ENCODE measurements at places on chromosomes 6 and 20. TPM values are rescaled to one million over a fixed set of nuclear protein-coding genes. Genes with fewer than 3 reads are reported as not detected.

CNR1 gene
- not detected for total RNA-seq

PLG gene
- not detected for total RNA-seq

ISM1 gene
- 0.13 TPM for total RNA-seq

ESF1 gene
- total RNA-seq = 10.0 TPM

KHDC1L gene
- 2.1 TPM for total RNA-seq

C6orf89 gene
- total RNA-seq = 47.0 TPM

GTSF1L gene
- total RNA-seq = not detected

PNLDC1 gene
- total RNA-seq = not detected

MUC21 gene
- not detected for total RNA-seq

- no peak for DNase-seq
These were observed 14.4 kb downstream of the PREX1 start for GRCh38 chr20:48813446-48813747.

DNA sequence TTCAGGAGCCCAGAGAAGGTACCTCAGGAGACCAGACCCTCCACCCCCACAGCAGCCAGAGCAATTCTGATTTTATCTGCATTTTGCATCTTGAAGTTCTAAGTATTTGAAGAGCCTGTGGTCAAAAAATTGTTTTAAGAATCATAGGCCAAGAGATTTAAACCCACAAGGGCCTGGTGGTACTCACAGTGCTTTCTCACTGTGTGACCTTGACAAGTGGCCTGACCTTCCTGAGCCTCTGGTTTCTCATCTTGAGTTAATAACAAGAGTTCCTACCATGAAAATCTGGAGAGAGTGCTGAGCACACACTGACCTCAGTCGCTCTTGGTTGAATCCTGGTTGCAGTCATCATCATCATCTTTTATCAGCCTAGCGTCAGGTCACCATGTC lies 45.4 kb upstream of the ID1 start:
- DNase-seq = no peak

DNA sequence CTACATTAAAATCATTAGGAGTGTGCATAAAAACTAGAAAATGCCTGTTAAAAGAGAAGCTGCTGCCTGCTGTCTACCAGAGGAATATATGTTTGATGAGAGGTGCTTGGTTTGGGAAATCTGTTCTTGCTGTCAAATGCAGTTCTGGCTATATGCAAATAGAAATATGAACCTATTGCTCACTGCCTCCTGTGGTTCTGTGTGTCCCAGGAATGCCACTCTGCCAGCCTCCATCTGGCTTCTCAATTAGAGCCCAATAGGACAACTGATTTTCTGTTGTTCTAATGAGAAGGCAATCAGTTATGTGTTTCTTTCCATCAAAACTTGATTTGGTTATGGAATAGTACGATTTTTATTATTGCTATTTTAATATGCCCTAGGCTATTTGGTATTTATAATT lies 759.7 kb downstream of the HDGFL1 start:
- DNase-seq = no peak

DNA sequence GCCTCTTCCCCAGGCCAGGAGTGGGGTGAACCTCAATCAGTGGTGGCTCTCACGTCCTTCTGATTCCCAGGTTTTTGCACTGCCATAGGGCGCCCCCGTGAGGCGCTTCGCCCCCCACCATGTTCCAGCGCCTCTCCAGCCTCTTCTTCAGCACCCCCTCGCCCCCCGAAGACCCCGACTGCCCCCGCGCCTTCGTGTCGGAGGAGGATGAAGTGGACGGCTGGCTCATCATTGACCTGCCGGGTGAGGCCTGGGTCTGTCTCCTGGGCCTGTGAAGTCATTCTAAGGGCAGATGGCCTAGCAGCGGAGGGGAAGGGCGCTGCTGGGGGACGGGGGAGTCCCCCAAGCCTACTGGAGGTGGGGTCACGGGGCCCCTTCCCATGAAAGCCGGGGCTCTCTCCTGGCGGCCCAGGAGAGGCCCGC lies 4.5 kb downstream of the TP53INP2 start:
- peak; percentile 39 for DNase-seq

GRCh38 chr6:84269947-84270733 lies 42.7 kb upstream of the CEP162 start:
- no peak for DNase-seq

DNA sequence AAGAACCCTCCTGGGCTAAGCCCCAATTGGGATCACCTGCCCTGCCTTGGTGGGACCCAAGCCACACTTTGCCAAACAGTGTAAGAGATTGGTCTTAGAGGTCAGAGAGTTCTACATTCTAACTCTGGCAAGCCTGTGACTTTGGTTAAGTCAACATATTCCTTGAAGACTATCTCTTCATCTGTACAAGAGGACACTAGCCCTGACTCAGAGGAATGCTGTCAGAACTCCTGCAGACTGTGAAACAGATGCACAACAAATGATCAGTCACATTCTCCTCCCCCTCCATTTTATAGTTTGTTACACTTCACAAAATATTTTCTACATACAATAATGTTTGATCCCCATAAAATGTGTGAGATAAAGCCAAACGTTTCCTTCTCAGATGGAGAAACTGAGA lies 91.7 kb upstream of the EPB41L1 start:
- no peak for DNase-seq

DNA sequence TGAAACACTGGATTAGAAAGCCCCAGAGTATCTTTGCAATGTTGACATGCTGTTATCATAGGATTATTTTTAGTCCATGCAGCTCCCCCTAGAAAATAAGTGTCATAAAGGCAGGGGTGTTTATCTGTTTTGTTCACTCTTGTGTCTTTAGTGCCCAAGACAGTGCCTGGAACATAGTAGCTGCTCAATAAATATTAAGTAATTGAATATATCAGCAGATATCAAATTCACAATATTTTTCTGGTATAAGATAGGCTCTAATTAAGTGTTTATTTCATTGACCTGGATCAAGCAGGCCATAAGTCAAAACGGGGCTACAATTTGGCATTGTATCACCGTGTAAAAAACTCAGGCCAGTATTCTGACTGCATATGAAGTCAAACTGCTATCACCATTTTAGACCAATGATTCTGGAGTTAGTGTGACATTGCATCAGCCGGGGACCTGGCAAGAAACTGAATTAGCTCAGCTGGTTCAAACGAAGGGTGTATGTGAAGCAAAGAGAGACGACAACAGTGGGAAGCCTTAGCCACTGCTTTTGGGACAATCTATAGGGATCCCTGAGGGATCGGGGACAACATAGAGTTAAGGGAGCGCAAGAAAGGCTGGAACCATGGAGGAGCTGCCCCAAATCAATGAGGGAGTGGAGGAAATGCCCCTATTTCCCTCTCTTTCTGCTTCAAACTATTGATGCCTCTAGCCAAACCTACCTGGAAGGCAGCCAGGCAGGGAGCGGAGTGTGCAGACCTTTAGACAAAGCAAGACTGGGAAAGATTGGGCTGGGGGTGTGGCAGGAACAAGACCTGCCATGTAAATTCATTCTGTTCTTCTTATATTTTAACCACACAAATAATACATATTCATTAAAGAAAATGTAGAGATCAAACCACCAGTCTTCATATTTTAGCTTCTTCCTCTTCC lies 112.2 kb downstream of the PLEKHG1 start:
- DNase-seq = no peak

DNA sequence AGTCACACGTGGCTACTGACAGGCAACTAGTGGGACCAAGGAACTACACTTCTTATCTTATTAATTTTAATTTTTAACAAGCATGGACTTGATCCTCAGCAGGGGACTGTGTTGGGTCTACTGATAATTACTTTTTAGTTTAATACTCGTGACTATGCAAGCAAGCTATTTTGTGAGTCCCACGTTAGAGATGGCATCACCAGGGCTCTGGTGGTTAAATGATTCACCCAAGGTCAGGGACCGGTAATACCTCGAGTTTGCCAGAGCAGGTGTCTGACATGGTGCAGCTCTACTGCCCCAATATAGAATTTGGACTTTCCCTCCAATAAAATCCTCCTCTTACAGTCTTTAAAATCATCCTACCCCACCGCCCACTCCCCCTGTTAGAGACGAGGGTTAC lies 98.6 kb upstream of the RIN2 start:
- DNase-seq = no peak

GRCh38 chr6:79261666-79262065 lies 27.2 kb upstream of the HMGN3 start:
- no peak for DNase-seq

DNA sequence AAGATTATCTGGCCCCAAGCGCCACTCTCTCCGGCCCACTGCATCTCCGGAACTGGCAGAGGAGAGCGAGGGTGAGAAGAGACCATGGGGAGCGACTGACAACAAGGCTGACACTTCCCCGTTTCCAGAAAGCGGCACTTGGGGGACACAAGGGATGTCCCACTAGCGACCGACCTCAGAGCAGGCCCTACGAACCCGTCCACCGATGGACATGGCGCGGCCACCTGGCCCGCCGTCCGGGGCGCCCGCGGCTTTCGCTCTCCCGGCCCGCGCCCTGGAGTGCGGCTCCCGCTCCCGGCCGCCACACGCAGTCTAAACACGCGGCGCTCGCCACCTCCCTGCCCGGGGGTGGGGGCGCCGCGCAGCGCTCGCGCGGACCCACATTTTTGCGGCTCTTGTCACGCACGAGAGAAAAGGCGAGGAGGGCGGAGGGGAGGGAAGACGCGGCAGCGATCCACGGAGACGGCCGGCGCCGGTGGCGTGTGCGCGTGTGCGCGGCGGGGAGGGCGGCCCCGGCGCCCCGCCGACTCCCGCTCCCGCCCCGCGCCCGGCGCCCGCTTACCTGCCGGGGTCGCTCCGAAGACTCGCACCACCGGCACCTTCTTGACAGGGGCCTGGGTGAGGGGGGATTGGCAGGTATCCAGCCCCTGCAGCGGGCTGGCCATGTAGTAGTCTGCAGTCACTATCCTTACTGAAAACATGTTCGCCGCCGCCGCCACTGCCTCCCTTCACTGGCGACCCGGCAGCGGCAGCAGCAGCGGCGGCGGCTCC lies 645 bp downstream of the REV3L start:
- DNase-seq = peak; percentile 46

DNA sequence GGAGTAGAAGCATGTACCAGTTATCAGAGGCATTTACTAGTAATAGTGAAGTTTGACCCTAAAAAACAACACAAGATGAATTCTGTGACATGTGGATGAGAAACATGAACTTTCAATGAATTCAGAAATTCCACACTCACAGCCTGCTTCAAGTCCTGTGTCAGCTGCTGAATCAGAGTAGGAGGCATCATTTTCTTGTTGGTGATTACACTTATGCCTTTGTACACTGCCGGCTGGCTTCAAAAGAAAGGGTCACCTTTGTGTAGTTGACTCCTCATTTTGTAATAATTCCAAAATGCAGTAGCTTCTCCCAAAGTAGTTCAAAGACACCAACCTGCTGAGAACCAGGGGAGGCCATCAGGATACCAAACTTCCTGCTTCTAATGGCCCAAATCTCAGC lies 165.5 kb downstream of the BACH2 start:
- no peak for DNase-seq

GRCh38 chr20:41316602-41317545 lies 657 bp downstream of the ZHX3 start:
- peak; percentile 81 for DNase-seq

- DNase-seq = no peak
These were observed 68.5 kb downstream of the THEMIS start for GRCh38 chr6:127832381-127832780.

- no peak for DNase-seq
These were observed 21.2 kb downstream of the EPB41L2 start for GRCh38 chr6:131041814-131042213.

- no peak for DNase-seq
These were observed 689.4 kb upstream of the MAP3K7 start for GRCh38 chr6:91276315-91276714.

GRCh38 chr6:156725712-156726111 lies 51.5 kb upstream of the ARID1B start:
- no peak for DNase-seq

DNA sequence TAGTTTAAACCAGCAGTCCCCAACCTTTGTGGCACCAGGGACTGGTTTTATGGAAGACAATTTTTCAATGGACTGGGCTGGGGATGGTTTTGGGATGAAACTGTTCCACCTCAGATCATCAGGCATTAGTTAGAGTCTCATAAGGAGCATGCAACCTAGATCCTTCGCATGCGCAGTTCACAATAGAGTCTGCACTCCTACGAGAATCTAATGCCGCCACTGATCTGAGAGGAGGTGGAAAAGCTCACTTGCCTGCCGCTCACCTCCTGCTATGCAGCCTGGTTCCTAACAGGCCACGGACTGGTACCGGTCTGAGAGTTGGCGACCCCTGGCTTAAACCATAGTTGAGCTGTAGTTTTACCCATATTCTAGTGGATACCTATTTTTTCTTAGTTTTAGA lies 154.6 kb downstream of the SLC35F1 start:
- DNase-seq = no peak

DNA sequence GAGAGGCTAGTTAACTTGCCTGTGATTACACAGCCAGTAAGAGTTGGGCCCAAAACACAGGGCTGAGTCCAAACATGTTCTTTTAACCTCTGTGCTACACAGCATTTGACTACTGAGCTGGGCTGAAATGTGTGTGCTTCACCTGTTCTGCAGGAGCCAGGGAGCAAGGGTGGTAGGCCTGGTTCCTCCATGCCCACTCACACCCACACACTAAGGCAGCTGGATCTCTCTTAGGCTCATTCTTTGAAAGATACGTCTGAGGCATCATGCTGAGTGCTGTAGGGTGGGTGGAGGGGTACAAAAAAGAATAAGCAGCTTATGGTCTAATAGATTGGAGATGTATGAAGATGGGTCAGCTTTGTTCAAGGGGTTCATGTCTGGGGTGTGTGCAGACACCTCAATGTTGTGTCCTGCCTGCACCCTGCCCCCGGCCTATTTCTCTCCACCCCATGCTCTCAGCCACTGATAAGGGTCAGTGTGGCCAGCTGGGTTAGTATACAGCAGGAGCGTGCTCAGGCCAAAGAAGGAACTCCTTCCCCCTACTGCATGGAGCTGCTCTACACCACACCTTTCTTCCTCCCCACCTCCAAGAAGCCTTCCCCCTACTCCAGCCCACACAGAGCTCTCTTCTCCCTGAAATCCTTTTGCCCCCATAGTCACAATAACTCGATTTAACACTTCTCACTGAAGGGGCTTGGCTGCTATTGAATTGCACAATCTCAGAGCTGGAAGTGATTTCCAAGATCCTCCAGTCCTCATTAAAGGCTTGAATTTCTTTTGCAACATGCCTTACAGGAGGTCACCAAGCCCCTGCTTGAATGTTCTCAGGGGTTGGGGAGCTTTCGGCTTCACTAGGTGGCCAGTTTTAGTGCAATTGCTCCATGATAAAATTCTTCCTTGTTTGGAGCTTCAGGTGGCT lies 3.4 kb downstream of the PPP2R5D start:
- DNase-seq = no peak

GRCh38 chr20:49888212-49889000 lies 26.9 kb downstream of the SPATA2 start:
- DNase-seq = peak; percentile 75

GRCh38 chr6:112441607-112442006 lies 94.5 kb downstream of the RFPL4B start:
- no peak for DNase-seq

GRCh38 chr6:43671011-43671800 lies 16.4 kb downstream of the MRPS18A start:
- DNase-seq = no peak

Measured in natural killer cell (primary cell).